GM12865 (cell line): ENCODE measurements at places on chromosomes 7 and 10.

GRCh38 chr7:57165285-57165899 is 33.2 kb upstream of the ZNF479 start:
- DNase-seq = no peak

GRCh38 chr10:25105262-25105661 is 69.5 kb upstream of the GPR158 start:
- DNase-seq = no peak

DNA sequence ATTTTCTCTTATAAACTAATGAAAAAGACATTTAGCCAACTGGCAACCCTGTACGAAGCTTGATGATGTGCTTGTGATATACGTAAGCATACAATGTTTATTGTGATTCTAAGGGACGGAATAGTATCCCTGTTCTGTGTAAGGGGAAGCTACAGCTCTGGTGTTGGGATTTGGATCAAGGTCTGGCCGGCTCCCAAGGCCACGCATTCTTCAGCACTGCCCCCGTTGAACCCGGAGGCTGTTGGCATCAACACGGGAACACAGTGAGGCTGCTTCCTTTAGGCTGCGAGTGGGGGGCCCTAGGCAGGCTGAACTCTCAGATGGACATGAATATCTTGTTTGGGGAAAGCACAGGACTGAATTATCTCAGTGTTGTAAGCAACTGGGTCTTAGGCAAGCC is 180.6 kb downstream of the CAMK1D start:
- no peak for DNase-seq

DNA sequence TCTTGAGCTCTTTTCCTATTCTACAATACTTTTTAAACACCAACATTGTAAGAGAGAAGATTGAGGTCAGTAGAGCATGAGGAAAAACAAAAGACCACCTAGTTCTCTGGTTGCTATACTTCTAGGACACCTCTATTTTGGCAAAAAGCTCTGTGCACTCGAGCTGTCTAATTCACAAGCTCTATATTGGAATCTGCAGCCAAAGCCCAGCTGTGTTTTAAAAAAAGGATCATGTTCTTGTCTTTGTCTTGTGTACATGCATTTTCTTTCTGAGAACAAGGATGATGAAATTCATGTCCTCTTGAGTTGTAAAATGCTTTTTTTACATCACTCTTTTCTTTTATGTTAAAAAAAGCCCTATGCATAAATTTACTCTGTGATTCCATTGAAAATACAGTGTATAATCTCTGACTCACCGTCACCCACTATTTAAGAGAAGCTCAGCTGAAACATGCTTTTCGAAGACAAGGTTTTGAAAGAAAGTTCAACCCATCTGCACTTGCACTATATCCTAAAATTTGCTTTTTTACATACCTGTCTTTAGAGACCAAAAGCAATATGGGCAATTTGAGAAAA is 215.5 kb upstream of the VSTM2A start:
- no peak for DNase-seq

DNA sequence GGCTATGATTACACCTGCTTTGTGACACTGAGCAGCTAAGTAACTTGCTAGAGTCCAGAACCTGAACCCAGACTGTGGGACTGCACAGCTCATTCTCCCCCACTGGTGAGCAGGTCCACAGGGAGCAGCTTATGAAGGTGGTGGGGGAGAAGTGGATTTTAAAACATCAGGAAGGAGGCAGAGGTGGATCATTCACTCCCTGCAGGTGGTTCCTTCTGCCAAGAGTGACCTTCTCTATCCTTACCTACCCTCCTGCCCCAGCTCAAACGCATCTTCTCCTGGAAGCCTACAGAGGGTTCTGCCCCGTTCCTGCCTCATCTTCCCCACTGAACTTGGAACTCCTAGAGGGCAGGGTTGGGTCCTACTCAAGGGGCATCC is 539 bp upstream of the FAM241B start:
- DNase-seq = no peak

DNA sequence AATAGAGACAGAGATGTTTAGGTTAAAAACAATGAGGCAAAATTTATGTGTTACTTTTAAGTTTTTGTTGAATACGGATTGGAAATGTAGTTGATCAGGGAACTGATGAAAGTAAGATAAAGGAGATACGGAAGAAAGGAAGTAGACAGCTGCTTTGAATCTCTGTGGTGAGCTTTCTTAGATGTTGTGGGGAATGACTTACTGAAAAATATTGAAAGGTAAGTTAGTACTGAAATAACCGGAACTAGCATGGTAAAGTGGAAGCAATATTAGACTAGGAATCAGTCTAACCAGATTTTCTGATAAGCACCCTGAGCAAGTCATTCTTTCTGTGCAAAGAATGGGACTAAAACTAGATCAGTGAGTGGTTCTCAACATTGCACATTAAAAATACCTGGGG is 34.8 kb downstream of the LUC7L2 start:
- no peak for DNase-seq

DNA sequence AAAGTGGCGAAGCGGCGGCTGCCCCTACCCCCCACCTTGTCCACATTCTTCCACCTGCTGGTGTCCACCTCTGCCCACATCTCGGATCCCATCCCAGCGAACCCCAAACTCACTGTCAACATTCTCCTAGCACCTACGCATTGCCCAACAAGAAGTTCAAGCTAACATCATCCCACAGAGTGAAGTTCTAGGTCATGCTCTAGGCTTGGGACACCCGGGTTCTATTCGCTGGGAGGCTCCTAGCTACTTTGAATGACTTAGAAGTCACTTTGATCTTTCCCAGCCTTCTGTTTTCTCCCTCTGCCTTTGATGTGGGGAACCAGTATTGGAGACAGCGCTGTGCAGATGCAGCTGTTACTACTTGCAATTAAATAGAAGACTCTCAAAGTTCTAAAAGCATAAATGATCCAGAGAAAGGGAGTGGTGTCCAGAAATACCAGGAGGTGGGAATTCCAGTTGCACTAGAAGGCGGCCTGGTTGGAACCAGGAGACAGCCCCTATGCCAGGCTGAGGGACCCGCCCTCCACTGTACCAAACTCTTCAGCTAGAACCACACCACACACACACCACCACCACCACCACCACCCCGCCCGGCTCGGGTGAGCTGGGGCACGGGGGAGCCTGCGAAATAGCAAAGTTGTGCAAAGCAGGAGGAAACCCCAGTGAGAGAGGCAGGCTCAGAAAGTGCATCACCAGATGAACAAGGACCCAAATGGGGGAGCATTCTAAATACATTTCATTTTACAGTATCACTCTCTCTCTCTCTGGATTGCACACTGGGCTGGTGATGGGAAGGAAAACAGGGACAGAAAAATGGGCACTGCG is 5.5 kb upstream of the VGF start:
- no peak for DNase-seq
